ENCODE measurements at places on chromosomes 5 and 9.

DNA sequence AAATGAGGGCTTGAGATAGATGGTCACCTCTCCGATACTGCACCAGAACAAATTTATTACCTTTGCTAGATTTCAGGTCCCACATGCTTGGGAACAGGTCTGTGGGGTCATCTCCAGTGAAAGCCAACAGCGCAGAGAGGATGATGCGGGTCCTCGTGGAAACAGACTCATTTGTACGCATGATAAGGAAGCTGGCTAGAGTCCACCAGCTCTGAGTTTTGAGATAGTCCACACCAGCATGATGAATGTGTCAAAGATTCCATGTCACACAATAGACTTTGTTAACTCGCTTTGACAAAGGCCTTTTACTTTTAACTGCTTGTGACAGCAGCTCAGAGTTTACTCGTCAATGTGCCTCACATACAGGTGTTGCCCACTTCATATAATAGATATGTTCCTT is 105.4 kb upstream of the TBCA start:
- no peak for DNase-seq

DNA sequence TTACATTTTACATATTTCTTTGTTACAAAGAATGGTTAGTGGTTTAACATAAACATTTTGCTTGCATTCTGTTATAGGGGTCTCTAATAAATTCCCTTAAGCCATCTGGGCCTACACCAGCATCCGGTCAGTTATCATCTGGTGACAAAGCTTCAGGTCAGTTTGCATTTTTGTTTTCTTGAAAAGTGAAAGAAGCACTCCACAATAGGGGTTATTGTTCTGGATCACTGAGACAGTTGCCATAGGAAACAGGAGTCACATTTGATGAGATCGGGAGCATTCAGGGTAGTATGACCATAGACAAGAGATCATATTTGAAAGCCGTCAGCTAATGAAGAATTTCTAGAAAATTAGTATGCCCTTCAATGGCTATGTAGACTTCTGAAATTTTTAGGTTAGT is 63.6 kb downstream of the NUP214 start:
- no peak for DNase-seq

- DNase-seq: peak; percentile 76
These were observed 36.7 kb upstream of the KCNIP1 start for GRCh38 chr5:170466988-170467707.

GRCh38 chr5:66518753-66519152 is 77.4 kb upstream of the MAST4 start:
- DNase-seq: no peak

GRCh38 chr5:7822449-7822848 is 28.5 kb downstream of the CFAP90 start:
- DNase-seq: no peak

Data from activated CD4-positive, alpha-beta T cell treated with anti-CD3 and anti-CD28 coated beads, Interleukin-2, Interleukin-4, amounts not matched to agents 100 ng/mL and 50 ng/mL, durations not matched to agents 16 hours and 8 hours (primary cell).